Stimulated activated memory B cell treated with anti-CD40 and anti-IgM and Interleukin-4, amounts not matched to agents 10 μg/mL and 1 μg/mL and 100 μg/mL, for 72 hours (primary cell): ENCODE measurements at places on chromosomes 1 and 21.

DNA sequence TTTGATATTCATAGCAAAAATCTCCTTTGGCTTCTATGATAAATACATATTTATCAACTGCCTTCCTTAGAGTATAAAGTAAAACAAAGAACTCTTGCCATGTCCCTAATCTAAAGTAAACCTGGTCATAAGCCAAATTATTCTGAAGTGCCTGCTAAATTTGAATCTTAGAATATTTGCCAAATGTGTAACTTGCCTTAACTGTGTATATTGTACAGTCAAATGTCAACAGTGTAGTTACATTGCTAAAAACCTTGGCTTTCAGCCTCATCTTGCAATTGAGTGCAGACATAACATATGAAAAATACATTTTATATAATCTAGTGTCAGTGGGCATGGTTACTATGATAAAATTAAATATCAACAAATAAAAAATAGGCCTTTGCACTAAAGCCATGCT is 583.4 kb upstream of the ADAMTS5 start:
- ATAC-seq, result no peak

DNA sequence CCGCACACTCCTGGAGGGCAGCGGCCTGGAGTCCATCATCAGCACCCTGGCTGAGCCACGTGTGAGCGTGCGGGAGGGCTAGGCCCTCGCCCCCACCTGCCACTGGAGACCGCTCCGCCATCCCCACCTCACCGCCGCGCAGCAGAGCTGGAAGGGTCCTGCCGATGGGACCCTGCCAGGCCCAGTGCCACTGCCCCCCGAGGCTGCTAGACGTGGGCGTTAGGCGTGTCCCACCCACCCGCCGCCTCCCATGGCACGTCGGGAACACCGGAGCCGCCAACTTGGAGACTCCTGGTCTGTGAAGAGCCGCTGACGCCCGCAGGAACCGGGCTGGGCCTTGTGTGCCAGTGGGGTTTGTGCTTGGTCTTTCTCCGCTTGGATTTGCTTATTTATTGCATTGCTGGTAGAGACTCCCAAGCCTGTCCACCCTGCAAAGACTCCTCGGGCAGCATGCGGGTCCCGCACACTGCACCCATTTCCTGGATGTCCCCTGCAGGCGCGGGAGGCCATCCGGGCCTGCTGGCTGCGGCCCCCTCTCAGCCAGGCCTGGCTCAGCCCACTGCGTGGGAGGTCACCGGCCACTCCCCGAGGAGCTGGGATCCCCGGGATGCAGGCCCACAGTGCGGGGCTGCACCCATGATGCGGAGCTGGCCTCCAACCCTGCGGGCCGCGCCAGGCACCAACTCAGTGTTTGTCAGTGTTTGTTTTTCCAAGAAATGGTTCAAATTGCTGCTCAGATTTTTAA is 6.0 kb downstream of the LY9 start:
- no peak for ATAC-seq

DNA sequence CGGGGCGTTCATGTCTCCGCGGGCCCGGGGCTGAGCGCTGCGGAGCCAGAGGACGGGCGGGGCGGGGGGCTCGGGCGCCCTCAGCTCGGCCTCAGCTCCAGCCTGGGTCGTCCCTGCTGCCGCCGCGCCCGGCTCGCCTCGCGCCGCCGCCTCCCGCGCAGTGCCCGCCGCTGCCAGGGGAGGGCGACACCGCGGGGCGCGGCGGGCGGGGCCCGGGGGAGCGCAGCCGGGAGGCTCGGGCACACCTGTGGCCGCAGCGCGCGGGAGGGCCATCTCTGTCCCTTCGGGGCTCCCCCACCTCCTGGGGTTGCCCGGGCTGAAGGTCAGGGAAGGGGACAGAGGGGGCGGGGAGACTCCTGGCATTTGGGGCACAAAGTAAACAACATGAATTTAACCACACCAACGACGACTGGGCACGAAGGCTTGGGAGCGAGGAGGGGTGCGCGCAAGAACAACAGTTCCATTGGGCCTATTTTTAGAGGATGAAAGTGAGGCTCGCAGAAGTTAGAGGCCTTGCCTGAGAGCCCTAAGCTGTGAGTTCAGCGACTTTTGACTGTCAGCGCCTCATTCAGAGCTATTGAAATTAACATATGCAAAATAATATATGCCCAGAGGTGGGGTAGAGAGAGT is at the start of gene FAM131C:
Gene FAM131C (minus strand): TSS at position 162 of the 630 bp plus-strand sequence. CDS start 209 bp downstream, outside the sequence.
- ATAC-seq, result peak; percentile 88

DNA sequence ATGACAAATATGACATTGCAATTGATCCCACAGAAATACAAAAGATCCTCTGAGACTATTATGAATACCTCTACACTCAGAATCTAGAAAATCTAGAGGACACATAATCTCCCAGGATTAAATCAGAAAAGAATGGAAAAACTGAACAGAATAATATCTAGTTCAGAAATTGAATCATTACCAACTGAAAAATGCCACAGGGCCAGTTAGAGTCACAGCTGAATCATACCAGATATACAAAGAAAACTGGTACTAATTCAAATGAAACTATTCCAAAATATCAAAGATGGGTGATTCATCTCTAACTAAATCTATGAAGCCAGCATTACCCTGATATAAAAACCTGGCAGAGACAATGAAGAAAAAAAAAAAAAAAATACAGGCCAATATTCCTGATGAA is 149.3 kb downstream of the BRINP3 start:
- no peak for ATAC-seq

- peak; percentile 31 for ATAC-seq
These were observed 3.0 kb downstream of the ARTN start for GRCh38 chr1:43936431-43937151.

- no peak for ATAC-seq
These were observed 8.5 kb downstream of the CHD5 start for GRCh38 chr1:6171548-6172124.

DNA sequence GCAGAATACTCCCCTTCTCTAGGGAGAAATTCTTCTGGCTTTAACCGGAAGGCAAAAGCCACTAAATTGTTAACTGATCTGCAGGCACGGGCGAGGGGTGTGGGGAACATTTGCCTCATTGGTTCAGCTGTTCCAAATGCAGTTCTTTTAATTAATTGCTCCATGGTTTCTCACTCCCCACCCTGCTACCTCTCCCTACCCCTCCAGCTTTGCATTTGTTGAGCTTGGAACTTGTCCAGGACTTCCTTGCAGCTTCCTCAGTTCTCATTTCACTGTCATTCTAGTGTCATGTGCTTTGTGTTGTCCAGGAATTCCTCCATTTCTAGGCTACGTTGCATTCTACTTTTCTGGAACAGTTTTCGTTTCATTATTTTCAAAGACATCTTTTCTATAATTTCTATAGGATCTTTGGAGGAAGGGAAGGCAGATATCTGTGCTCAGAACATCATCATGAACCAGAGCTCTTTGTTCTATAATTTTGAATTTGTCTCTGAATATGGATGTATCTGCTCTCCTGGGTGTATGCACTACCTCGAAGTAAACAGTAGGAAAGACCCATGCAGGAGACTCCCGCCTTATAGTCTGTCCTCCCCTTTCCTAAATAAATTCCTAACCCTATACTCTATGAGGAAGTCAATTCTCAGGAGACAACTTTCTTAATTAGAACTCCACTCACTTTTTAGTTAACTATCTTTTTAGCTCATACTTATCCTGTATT is 132.4 kb upstream of the LMO4 start:
- no peak for ATAC-seq

DNA sequence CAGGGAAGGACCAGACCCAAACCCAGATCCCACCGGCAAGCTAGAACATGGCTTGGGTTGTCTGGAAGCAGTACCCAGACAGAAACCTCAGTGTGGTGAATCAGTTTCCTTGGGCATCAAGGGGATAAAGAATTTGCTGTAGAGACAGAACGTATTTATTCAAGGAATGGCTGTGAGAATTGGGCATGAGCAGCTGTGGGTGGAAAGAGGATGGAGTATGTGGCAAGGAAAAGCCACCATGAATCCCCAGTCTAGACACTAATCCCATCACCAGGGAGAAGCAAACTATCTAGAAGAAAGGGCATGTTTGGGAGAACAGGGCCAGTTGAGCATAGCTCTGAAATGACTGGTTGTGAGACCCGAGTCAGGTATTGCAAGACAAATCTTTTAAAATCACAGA is 109.2 kb downstream of the TOMM20 start:
- ATAC-seq, result no peak

DNA sequence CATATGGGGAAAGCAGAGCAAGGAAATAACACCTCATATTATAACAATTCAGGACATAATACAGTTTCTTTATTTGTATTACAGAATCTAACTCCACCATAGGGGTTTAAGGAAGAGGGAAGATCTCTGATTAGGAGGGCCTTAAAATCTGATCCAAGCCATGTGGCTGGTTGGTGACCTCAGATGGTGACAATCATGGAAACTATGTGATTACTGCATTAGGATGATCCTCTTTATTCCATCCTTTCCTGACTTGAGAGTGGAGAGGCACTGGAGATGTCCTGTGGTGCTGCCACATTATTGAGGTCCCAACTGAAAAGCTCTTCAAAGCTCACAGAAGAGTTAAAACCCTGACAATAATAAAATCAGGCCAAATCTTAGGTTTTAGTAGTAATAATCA is 168.1 kb upstream of the BEND5 start:
- no peak for ATAC-seq

DNA sequence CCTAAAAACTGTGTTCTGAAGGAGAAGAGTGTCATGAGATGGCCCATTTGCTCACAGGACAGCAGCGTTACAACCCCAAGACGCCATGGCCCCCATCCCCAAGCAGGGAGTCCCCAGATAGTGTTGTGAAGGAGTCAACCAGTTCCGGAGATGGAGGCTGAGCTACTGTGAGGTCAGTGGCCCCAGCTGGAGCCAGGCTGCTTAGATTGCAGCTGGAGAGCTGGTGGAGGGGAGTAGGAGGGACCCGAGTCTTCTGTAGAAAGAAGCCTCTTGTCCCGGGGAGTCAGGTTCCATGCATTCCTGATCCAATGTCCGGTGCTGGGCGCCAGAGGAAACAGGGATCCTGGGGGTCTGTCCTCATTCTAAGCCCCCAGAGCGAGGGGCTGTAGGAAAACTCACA is 93.5 kb upstream of the SIM2 start:
- no peak for ATAC-seq

- ATAC-seq, result peak; percentile 56
These were observed 20.3 kb downstream of the STK40 start for GRCh38 chr1:36365381-36365780.

DNA sequence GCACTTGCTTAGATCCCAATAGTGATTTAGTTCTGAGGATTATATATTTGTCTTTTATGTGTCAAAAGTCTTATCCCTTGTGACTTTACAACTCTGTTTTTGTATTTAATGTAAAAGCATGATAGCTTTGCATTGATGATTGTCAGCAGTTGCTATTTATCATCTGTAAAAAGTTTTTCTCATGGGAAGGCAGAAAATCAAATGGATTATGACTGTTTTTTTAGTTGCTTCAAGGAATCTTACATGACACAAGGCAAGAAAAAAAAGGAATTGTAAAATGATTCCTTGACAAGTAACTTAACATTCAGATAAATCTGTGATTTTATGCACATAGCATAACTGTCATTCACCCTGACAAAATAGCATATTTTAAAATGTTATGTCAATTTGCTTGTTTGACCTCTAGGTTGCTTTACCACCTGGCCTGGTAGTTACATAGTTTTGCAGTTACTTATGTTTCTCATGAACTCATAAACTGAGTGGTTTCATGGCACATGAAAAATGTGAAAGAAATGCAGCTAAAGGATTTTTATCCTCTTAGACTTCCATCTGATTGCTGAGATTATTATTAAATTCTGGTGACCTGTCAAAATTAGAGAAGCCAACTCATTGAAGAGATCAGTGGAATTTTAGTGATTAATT is 622.6 kb downstream of the ADGRL2 start:
- no peak for ATAC-seq

DNA sequence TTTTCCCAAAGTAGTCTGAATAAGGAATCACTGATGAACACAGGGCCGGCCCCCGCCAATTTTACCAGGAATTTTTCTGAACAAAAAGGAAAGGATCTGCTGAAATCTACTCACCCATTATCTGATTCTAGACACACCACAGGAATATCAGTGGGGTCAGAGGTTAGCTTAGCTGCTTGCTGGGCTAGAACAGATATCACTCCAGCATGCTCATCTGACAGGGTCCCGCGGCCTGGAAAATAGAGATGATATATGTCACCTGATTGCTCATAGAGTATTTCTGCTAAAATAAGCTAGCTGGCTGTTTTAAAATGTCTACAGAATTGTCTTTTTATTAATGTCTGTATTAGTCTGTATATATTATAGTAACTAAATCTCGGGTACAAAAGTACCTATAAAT is 3.7 kb downstream of the LAMTOR5 start:
- no peak for ATAC-seq

DNA sequence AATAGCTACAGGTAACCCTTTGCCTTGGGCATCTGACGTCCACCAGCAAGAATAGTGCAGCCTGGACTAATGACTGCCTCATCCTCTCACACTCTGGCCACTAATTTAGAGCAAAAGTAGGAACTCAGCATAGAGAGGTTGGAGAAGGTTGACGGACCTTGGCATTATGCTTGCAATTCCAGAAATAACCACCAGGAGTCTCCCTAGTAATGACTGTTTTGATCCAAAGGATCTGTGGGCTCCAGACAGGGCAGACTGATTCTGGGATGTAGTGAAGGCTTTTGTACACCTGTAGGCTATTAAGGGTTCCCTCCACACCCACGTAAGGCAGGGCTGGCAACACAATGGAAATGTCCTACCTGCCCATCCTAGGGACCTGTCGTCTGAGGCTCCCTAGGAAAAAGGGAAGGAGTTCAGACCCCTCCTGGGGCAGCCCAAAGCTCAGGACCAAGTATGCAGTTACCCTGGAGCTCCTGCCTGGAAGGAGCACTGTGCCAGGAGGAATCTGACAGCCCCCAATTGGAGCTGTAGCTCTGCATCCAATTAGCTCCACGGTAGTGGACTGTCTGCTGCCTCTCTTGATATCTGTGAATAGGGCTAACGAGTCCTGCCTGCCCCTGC is 91.0 kb upstream of the TMEM51 start:
- no peak for ATAC-seq

DNA sequence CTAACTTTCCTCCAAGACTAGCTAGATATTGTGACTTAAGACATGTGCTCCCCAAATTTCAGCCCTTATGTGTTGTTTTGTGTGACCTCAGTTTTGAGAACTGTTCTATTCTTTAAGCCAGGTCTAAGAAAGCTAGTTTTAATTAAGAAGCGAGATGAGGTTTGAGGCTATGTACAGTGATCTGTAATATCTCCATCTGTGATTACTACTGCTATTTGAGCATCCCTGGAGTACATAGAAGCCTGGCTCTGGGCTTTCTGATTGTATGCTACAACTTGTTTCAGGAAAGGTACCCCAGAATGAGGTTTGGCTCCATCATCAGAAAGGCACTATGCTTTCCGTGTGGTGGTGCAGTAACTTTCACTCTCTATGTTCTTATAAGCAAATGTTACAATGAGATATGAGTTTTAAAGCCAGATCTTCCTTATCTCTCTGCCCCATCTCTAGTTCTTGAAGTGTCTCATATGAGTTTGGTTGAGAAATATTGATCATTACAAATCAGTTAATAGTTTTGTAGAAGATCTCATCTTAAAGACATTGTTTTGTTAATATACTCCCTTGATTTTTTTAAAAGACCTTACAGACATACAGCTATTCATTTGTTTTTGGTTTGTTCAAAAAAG is 605 bp downstream of the RGS4 start:
- ATAC-seq, result no peak

GRCh38 chr1:198359024-198359653 is 181.3 kb downstream of the ATP6V1G3 start:
- ATAC-seq, result no peak
